ENCODE measurements at places on chromosomes 12 and 14.

DNA sequence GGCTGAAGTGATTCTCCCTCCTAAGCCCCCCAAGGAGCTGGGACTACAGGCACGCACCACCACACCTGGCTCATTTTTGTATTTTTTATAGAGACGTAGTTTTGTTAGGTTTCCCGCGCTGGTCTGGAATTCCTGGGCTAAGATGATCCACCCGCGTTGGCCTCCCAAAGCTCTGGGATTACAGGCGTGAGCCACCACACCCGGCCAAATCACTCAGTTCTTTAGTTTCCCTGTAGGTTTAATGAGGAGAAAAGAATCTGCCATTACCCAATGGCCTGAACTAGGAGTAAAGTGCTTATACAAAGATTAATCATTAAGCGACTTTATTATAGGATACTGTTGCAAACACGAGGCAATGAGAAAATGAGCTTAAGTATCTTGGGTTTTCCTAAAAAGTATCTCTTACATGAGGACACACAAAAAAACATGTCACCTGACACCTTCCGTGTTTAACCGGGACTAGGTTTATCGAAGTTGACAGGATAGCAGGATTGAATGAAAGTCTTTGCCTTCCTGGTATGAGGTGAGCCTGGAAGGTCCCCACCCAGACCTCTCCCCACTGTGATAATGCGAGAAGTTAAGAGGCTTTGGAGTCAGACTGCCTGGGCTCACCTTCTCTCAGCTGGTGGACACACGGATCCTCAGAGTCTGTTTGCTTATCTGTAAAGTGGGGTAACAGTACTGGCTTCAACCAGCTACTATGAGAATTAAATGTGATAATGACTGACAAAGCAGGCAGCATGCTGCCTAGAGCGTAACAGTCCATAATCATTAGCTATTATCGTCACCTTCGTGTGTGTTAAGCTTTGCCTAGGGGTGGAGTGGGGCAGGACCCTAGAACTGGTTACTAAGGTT lies 133.5 kb upstream of the KRAS start:
- DNase-seq: no peak

GRCh38 chr14:34965912-34966311 lies 16.9 kb upstream of the SRP54 start:
- no peak for DNase-seq

DNA sequence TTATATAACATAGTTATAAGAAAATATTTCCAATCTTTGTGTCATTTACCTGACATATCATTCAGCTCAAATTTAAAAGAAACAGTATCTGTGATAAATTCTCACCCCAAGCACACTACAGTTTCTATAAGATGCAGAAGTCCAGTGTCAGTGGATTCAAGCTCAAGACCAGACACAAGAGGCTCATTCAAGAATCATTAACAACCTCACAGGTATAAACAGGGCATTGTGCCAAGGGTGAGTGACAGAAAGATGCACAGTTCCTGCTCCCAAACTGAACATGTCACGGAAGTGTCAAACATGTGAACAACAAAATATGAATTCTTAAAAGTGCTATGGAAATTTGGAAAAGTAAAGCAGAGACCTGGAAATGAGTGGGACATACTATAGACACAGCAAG lies 12.8 kb downstream of the ATP2B1 start:
- DNase-seq: no peak

- no peak for DNase-seq
These were observed 9.2 kb downstream of the ATF7 start for GRCh38 chr12:53616950-53617349.

GRCh38 chr12:42180990-42181596 lies 36.4 kb upstream of the GXYLT1 start:
- no peak for DNase-seq

- DNase-seq: no peak
These were observed 423.7 kb downstream of the LRIG3 start for GRCh38 chr12:58496411-58497190.

DNA sequence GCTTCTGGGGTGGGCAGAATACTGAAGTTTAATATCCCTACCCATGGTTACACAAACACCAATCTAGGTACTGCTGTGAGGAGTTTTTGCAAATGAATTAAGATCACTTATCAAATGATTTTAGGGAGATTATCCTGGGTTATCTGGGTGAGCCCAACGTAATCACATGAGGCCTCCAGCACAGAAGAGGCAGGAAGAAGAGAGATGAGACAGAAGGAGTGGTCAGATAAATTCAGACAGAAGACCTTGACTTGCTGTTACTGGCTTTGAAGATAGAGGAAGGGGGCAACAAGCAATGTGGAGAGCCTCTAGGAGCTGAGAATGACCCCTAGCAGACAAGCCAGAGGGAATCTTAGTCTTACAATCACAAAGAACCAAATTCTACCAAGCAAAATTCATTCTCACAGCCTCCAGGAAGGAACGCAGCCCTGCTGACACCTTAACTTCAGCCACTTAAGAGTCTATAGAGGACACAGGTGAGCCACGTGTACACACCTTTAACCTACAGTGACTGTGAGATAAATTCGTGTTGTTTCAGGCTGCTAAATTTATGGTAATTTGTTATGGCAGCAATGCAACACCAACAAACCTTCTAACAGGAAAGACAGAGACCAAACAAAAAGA lies 49.4 kb downstream of the FERMT2 start:
- DNase-seq: no peak

GRCh38 chr12:78035901-78036606 lies 205.4 kb downstream of the NAV3 start:
- no peak for DNase-seq

GRCh38 chr12:7571257-7571656 lies 67.7 kb upstream of the CD163 start:
- no peak for DNase-seq

DNA sequence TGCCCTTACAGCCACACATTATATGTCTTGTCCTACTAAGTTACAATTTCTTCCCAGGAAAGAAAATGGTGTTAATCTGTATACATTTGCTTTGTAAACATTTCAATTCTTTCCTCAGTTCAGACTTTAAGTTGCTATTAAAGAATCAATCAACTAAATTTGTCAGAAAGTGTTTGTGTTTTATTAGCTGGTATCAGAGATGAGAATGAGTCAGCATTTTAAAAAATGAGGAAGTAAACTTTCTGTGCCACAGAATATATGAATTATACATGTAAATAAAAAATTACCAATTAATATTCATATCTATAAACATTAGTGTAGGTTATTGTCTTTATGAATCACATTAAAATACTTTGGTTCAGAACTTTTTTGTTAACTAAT lies 82.0 kb downstream of the LMO3 start:
- no peak for DNase-seq

DNA sequence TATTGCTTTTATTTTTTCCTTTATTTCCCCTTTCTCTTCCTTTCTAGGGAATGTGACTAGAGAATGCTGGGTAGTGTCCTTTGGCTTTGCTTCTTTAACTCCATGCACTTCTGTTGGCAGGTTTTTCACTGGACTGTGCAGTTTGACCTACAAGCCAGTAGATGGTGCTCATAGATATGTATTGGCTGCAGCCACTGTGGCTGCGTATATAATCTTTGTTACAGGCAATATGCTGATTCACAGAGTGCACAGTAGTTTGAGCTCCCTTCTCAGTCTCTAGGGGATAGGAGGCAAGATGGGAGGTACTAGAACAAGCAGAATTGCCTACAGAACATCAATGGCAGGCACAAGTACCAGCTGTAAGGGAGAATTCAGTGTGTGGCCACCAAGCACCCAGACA lies 503.5 kb downstream of the LRFN5 start:
- no peak for DNase-seq

DNA sequence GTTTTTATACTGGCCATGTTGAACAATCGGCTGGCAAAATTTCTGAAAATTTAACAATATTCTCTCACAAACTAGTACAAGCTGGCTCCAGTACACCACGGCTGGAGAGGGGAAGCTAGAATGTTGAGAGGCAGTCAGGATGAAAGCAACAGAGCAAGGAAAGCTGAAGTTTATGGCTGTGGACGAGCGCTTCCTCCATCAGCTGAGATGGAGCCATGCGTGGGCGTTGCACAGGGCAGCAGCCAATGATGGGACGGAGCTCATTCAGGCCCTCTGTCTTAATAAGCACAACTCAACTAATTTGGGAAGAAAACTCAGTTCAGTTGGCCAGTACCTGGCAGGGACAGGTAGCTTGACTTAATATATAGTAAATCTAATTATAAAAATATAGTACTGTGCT lies 14.1 kb upstream of the DCP1B start:
- no peak for DNase-seq

- DNase-seq: no peak
These were observed 45.1 kb upstream of the TRAF3 start for GRCh38 chr14:102731871-102732800.

DNA sequence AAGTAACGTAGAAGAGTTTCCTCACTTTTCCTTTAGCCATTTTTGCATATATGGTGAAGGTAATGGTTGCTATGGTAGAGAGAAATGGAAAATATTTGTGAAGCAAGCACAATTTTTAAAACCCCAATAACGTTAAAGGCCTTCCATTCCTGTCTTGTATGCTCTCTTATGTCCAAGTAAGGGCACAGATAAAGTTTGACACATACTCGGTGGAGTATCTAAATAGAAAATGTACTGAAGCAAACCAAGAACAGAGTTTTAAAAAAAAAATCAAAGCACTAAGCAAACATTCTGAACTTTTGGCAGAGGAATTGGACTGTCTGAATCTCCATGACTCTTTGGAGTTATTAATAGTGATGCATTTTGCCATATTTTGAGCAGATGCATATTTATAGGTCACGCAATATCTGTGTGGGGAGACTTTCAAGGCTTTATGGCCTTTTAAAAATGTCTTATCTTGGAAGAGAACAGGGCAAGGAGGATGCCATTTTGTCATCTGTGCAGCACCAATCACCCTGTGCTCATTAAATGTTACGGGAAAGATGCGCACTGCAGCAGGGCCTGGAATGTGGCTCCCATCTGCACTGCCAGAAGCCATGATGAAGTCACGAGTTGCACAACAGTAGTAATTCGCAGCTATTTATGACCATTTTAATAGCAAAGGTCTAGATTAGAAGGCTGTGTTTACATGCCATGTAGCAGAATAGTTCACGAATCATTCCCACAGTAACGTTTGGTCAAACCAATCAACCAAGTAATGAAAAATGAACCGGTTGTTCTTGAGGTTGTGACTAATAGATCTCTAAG lies 23.3 kb upstream of the AMIGO2 start:
- no peak for DNase-seq

- DNase-seq: no peak
These were observed 93.5 kb downstream of the PLEKHA5 start for GRCh38 chr12:19223018-19223417.

- no peak for DNase-seq
These were observed 75.9 kb downstream of the NINJ2 start for GRCh38 chr12:587132-588023.

- peak; percentile 89 for DNase-seq
These were observed 3.8 kb upstream of the SMARCC2 start for GRCh38 chr12:56193025-56193578.

GRCh38 chr12:124581307-124582107 lies 14.1 kb upstream of the NCOR2 start:
- no peak for DNase-seq

GRCh38 chr12:81956468-81956860 lies 197.3 kb upstream of the PPFIA2 start:
- DNase-seq: no peak

GRCh38 chr14:53368066-53368465 lies 214.9 kb upstream of the DDHD1 start:
- DNase-seq: no peak

GRCh38 chr14:64201921-64202545 lies 92.1 kb downstream of the ESR2 start:
- DNase-seq: no peak

- DNase-seq: no peak
These were observed 23.0 kb downstream of the PDE6H start for GRCh38 chr12:14995583-14996425.

GRCh38 chr14:75715926-75716780 lies 55.1 kb downstream of the TTLL5 start:
- no peak for DNase-seq

DNA sequence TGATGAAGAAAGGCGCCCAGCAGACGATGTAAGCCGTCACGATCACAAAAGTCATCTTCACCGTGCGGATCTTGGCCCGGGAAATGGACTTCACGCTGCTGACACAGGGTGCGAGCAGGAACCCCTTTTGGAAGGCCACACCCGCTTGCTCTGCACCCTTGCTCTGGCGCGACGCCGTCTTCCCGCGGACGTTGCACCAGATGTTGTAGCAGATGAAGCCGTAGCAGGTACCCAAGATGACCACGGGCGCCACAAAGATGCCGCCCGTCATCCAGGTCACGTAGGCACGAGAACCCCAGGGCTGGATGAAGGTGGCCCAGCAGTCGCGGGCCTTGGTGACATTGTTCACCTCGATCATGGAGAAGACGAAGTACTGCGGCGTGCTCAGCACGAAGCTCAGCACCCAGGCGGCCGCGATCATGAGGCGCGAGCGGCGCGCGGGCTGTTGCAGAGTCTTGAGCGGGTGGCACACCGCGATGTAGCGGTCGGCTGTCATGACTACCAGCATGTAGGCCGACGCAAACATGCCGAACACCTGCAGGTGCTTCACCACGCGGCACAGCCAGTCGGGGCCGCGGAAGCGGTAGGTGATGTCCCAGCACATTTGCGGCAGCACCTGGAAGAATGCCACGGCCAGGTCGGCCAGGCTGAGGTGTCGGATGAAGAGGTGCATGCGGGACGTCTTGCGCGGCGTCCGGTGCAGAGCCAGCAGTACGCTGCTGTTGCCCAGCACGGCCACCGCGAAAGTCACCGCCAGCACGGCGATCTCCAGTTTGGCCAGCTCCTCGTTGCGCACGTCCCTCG lies 890 bp downstream of the AVPR1A start:
- DNase-seq: no peak

GRCh38 chr12:46439793-46440511 lies 67.4 kb upstream of the SLC38A2 start:
- no peak for DNase-seq

DNA sequence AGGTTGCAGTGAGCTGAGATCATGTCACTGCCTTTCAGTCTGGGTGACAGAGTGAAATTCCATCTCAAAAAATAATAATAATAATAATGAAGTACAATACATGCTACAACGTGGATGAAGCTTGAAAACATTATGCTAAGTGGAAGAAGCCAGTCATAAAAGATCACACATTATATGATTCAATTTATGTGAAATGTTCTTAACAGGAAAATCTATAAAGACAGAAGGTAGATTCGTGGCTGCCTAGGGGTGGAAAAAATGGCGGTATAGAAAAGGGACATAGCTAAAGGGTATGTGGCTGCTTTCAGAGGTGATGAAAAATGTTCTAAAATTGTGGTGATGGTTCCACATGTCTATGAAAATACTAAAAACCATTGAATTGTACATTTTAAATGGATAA lies 41.0 kb upstream of the AMIGO2 start:
- no peak for DNase-seq

Measured in Peyer's patch (tissue), 4 donors.